Fibroblast of the aortic adventitia (primary cell): ENCODE measurements at places on chromosomes 5 and 9. TPM values are rescaled to one million over a fixed set of nuclear protein-coding genes. Genes with fewer than 3 reads are reported as not detected.

Gene BARX1
- total RNA-seq: 0.09 TPM in 1 of 2 replicates, not detected in the other

Gene HK3
- total RNA-seq: not detected in 2 replicates

Gene ITK
- total RNA-seq: not detected in 2 replicates

Gene OLFM1
- 0.81 and 1.5 TPM in 2 replicates for total RNA-seq

Gene SPATA31A6
- under 0.01 TPM in 1 of 2 replicates, not detected in the other for total RNA-seq

Gene CERCAM
- 74.9 and 109 TPM in 2 replicates for total RNA-seq

Gene SMIM32
- not detected in 2 replicates for total RNA-seq

Gene CSF1R
- total RNA-seq: under 0.01 and 0.16 TPM in 2 replicates

Gene IL4
- 0.36 TPM in 1 of 2 replicates, not detected in the other for total RNA-seq

Gene SLC6A19
- total RNA-seq: not detected in 2 replicates

Gene PCDHB11
- 0.08 and 0.27 TPM in 2 replicates for total RNA-seq

Gene PDE8B
- not detected in 2 replicates for total RNA-seq

- peak; percentile 40 for DNase-seq
Observed at GRCh38 chr5:36150676-36151433, 832 bp downstream of the LMBRD2 start.

- no peak for DNase-seq
Observed at GRCh38 chr9:10961883-10962282, 349.1 kb upstream of the PTPRD start.

GRCh38 chr5:143033535-143034250, 263.5 kb downstream of the ARHGAP26 start:
- peak; percentile 92 for DNase-seq

DNA sequence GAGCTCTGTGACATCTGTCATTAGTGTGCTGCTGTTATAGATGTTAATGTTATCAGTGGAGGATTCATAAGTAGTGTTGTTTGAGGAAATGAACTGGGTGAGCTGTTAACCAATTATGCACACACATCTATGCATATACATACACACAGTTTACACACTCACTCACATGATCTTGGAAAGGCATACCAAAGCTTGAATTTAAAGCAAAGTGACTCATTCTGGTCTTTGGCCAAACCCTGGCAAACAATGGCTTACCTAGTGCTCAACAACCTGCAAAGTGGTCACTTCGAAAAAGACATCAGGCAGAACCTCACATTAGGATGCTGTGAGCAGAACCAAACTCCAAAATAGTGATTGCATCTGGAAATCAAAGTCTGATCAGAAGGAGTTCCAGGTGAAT, 1037.3 kb upstream of the CDH6 start:
- DNase-seq: no peak

GRCh38 chr5:71011194-71011792, 13.8 kb downstream of the NAIP start:
- DNase-seq: no peak

DNA sequence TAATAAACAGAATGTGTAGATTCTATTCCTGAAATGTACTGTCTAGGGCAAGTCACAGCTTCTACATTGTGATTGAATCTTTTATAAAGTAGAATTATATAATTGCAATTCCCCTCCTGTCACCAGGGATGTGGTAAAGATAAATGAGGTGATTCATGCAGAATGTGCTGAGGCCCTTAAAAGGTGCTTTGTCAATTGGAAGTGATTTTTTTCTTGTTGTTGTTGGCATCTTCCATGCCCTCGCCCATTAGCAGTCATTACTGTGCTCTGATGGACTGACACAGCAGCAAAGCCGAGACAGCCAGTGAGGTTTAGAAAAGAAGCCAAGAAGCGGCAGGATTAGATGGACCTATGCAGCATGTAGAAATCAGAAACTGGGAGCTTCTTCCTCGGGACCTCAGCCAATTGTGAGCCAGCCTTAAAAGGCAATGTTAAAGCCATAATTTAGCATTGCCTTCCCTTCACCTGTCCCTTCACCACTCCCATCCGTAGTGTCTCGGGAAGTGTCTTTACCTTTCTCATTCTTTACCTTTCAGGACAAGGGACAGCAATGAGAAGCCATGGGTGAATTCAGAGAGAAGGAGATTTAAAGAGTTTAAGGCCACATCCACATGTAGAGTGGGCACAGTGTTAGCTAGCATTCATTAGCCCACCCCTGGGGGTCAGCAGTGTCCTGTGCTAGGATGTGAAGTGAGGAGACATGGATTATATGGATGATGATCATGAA, 257.8 kb downstream of the PLK2 start:
- no peak for DNase-seq

GRCh38 chr9:128899566-128900322, 17.8 kb downstream of the LRRC8A start:
- DNase-seq: no peak

DNA sequence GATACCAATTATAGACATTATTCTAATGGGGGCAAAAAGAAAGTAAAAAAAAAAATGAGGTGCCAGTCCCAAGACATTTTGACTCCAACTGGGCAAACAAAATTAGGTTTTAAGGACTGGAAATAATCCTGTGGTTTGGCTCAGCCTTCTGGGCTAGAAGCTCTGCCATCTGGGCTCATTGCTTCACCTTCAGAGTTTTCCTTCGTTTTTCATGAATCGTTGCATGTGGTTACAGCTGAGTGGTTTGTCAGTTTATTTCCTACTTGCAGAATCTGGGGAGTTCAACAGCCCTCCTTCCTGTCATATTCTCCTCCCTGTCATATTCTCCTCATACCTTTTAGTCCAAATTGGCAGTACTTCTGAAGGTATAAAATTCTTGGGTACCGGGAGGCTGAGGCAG, 12.0 kb downstream of the UGT3A2 start:
- DNase-seq: no peak

DNA sequence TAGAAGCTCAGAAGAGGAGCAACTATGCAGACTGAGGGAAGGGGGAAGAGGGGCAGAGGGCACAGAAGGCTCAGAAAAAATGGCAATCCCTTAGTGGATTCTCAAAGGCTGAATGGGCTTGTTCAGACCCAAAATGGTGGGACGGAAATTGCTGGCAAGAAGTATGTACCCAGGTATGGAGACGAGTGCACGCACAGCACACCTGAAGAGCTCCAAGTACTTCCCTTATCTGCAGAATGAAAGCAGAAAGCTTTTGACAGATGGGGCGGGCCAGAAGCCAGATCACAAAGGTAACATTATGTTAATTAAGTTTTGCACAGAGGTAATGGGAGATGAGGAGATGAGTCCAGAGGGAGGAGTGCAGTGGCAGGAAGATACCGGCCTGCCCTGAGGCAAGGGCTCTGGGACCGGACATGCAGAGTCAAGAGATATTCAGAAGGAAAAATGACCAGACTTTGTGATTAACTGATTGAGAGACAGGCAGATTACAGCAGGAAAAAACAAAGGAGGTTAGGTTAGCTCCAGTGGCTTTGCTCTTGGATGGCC, 138.1 kb upstream of the PIK3R1 start:
- no peak for DNase-seq

DNA sequence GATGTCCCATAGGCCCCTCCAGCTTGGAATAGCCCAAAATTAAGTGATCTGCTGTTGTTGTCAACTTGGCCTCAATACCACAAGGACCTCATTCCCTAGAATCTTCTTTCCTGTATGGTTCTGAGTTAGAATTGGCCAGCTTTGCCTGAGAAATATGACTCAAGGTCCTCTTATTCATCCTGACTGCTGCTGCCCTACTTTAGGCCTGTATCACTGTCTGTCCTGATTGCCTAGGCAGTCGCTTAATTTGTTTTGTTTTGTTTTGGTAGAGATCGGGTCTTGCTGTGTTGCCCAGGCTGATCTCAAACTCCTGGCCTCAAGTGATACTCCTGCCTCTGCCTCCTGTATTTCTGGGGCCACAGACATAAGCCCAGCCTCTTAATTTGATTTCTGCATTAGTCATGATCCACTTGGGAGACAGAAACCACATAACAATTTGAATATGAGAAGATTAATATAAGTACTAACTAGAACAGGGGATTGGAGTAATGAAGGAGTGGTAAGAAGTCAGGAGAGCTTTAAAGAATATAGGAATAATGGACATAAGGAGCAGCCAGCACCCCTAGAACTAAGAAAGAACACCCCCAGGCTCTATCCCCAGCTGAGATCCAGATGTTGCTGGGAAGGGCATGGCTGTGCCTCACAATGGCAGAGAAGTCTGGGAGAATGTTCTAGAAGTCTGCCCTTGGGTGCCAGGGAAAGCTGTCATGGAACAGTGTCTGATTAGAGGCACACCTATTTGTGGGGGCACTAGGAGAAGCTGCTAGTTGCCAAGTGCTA, 4.6 kb downstream of the TEX53 start:
- DNase-seq: peak; percentile 40
